ENCODE measurements at places on chromosomes 5 and 9. TPM values are rescaled to one million over a fixed set of nuclear protein-coding genes. Genes with fewer than 3 reads are reported as not detected.

Gene INSL6
- total RNA-seq = not detected

Gene CEL
- 1.5 TPM for total RNA-seq

Gene ZNF879
- 6.0 TPM for total RNA-seq

Gene QRFP
- not detected for total RNA-seq

Gene SLC34A1
- total RNA-seq = not detected

Gene PCDHA9
- total RNA-seq = 0.04 TPM

Gene PAX5
- under 0.01 TPM for total RNA-seq

Gene ZFP2
- 2.9 TPM for total RNA-seq

Gene C7
- total RNA-seq = 2.3 TPM

Gene SPINK4
- total RNA-seq = 0.31 TPM

Gene GARIN3
- not detected for total RNA-seq

Gene CCDC192
- total RNA-seq = 0.18 TPM

Gene GNA14
- 2.1 TPM for total RNA-seq

Gene ZNG1F
- total RNA-seq = 5.6 TPM

Gene NDST1
- 24.4 TPM for total RNA-seq

Gene PDGFRB
- 109 TPM for total RNA-seq

Gene EDIL3
- 7.6 TPM for total RNA-seq

Gene GCNT1
- 3.2 TPM for total RNA-seq

Gene TRIP13
- total RNA-seq = 5.7 TPM

Gene WDR38
- total RNA-seq = 0.04 TPM

Gene SLC6A7
- 0.35 TPM for total RNA-seq

Gene LRRC14B
- total RNA-seq = 28.4 TPM

Gene PDCD1LG2
- total RNA-seq = 1.3 TPM

Gene LECT2
- total RNA-seq = not detected

Gene SLC4A9
- 0.04 TPM for total RNA-seq

Gene SPINK7
- total RNA-seq = not detected

Gene GFI1B
- 0.13 TPM for total RNA-seq

Gene EGFLAM
- total RNA-seq = 38.0 TPM

Gene IFNK
- not detected for total RNA-seq

Gene OR1Q1
- total RNA-seq = not detected

Gene IDNK
- total RNA-seq = 4.9 TPM

Gene RUFY1
- total RNA-seq = 30.9 TPM

Gene PNPLA7
- total RNA-seq = 0.80 TPM

Gene F12
- 0.27 TPM for total RNA-seq

Gene TPPP
- 3.9 TPM for total RNA-seq

Gene OR13C2
- 0.13 TPM for total RNA-seq
